PC-9 (cell line): ENCODE measurements at places on chromosomes 5 and 9. TPM values are rescaled to one million over a fixed set of nuclear protein-coding genes. Genes with fewer than 3 reads are reported as not detected.

DNA sequence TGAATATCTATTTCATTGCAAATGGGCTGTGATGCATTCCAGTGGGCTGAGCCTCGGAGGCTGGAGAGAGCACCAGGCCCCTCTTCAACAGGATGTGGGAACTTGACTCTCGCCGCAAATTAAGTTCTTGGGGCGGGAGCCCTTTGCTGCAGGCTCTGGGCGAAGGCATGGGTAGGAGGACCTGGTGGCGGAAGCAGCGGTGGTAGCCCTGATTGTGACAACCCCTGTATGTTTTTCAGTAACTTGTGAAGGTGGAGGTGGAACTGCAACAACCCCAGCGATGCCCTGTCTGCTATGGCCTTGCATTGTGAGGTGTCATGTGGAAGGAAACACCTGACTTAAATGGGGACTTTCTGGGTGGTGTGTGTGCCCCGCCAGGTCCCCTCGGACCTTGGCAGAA lies 9.4 kb downstream of the FYB1 start:
- no peak overlapping the region for H3K27ac ChIP-seq
- no peaks in the 10 kb centered on the region for H3K36me3 ChIP-seq
- no peak overlapping the region for H3K4me3 ChIP-seq
- DNase-seq, result no peak

DNA sequence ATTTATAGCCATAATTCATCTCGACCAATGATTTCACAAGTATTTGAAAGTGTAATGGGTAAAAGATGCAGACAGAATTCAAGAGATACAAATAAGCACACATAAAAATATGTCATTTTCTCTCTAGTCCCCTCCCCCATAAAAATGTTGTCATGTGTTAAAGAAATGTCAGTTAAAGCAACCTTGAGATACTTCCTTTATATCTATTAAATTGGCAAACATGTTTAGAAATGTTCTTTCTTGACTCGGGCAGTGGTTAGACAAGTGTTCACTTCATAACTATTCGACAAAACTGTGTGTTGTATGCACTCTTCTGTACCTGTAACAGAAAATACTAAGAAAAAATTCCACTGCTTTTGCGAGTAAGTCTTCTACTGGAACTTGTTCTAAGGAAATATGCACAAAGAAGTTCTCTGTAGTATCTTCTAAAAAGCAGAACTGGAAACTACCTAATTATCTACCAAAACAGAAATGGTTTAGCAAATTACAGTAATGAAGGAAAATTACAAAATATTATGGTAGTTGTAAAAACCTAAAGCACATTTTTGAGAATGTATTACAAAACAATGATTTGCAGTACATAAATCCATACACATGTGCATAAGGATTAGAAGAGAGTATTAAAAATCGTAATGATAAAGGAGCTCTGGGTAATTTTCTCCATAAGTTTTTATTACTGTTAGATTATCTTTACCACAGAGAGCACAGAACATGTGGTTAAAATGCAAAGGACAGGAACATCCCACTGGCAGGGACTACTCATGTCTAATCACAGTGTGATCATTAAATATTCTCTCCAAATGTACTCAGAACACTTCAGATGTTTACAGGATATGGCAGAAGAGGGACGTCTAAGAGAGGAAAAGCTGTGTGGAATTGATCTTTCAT lies 35.9 kb downstream of the FBXW2 start:
- no peaks in the 10 kb centered on the region for H3K4me1 ChIP-seq
- no peak for DNase-seq
- H3K27me3 ChIP-seq, result no peaks in the 10 kb centered on the region
- H3K36me3 ChIP-seq, result 0 out of 2 replicates have a peak, but pooled peaks cover 5% of the 10 kb centered on the region

GRCh38 chr5:59767681-59768151 lies 125.8 kb downstream of the PDE4D start:
- H3K36me3 ChIP-seq, result no peaks in the 10 kb centered on the region
- H3K4me1 ChIP-seq, result peaks cover 54% of the 10 kb centered on the region
- H3K27me3 ChIP-seq, result no peaks in the 10 kb centered on the region

- H3K27me3 ChIP-seq, result no peaks in the 10 kb centered on the region
- no peak overlapping the region for H3K27ac ChIP-seq
- no peak for DNase-seq
- H3K4me1 ChIP-seq, result no peaks in the 10 kb centered on the region
- no peaks in the 10 kb centered on the region for H3K36me3 ChIP-seq
These were observed 41.9 kb downstream of the VCAN start for GRCh38 chr5:83513491-83513890.

GRCh38 chr9:279674-280073 lies 65.0 kb downstream of the DOCK8 start:
- no peaks in the 10 kb centered on the region for H3K4me1 ChIP-seq
- no peak for DNase-seq
- no peak overlapping the region for H3K27ac ChIP-seq

DNA sequence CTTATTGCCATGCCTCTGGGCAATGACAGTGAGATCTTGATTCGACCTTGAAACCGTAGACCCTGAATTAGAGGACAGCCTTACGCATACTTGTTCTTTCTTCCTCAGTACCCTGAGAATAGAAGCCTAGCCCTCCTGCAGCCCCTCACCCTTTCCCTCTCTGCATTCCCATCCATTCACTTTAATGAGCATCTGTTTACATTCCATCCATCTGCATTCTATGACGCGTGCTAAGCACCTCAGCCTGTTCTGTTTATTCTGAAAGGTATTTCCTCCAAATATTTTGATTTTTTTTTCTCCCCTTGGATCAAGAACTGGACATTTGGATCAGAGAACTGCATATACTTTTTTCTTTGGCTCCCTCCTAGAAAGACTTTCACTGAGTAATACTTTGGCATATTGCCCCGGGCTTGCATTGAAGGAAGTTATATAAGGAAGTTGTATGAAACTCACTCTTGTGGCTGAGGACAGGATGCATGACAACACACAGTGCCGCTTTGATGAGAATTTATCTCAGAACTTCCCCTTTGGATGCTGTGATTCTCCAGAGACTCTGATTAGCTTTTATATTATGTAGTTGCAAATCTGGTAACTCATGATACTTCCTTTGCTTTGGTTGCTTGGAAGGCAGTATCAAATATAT lies 15.7 kb downstream of the TMEM8B start:
- peak; percentile 83 for DNase-seq
- H3K4me3 ChIP-seq, result no peak overlapping the region
- no peaks in the 10 kb centered on the region for H3K36me3 ChIP-seq
- no peaks in the 10 kb centered on the region for H3K27me3 ChIP-seq
- H3K4me1 ChIP-seq, result peaks cover 18% of the 10 kb centered on the region

DNA sequence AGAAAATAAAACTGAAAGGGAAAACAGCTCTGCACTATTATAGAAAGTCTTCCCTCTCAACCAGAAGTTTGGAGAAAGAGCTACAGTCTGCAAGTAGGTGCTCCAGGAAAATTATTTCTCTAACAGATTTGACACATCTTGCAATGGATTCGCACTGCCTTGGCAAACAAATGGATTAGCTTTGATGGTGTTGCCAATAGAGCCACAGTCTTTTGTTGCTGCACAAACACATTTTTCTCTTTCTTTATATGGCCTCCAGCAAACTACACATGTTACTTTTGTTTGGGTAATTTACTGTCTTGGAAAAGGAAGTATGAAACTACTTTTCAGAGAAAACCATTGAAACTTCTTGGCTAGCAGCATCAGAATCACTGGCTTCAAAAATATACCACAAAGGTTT lies 523.1 kb downstream of the EFNA5 start:
- no peaks in the 10 kb centered on the region for H3K36me3 ChIP-seq
- H3K4me3 ChIP-seq, result no peak overlapping the region
- no peaks in the 10 kb centered on the region for H3K27me3 ChIP-seq

- no peak overlapping the region for H3K27ac ChIP-seq
- no peaks in the 10 kb centered on the region for H3K36me3 ChIP-seq
- no peak for DNase-seq
- H3K4me1 ChIP-seq, result peaks cover 26% of the 10 kb centered on the region
These were observed 289.5 kb upstream of the IL12B start for GRCh38 chr5:159619826-159620225.

DNA sequence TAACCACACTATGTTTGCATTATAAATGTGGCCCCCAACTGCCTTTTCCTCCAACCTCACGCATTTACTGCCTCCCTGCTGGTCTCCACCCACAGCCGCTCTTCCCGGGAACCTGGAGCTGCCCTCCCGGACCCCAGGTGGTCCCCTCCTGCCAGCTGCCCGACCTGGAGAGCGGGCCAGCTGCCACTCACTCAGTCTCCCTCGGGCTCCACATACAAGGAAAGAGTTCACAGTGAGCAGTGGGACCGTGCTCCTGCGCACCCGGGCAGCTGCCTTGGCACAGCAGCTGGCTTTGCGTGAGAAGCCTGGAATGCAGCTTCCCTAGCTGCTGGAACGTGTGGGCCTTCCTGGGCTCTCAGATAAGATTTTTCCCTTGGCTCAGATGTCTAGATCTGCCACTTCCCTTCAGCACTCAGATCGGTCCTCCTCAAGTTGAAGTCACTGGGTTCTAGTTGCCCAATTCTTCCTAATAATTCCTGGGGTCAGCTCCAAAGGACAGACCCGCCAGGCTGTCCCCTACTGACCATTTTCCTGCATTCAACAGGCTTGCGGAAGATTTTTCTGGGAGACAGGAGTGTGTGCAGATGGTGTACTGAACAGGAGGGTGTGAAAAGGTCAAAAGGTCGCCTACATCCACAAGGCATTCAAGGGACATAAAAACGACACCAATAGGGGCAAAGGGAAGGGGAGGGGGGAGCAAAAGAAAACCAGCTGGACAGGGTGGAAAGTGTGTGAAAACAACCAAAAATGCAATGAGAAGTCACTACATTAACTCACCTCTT lies 69.1 kb downstream of the MYO10 start:
- H3K4me3 ChIP-seq, result no peak overlapping the region
- peaks cover 28% of the 10 kb centered on the region for H3K4me1 ChIP-seq
- 0 out of 2 replicates have a peak, but pooled peaks cover 3% of the 10 kb centered on the region for H3K36me3 ChIP-seq

GRCh38 chr5:130994496-130995253 lies 170.4 kb downstream of the HINT1 start:
- no peaks in the 10 kb centered on the region for H3K4me1 ChIP-seq
- H3K4me3 ChIP-seq, result no peak overlapping the region
- H3K36me3 ChIP-seq, result no peaks in the 10 kb centered on the region
- H3K27me3 ChIP-seq, result no peaks in the 10 kb centered on the region

- no peaks in the 10 kb centered on the region for H3K27me3 ChIP-seq
- no peak for DNase-seq
These were observed 3.1 kb upstream of the FAM120AOS start for GRCh38 chr9:93456504-93456903.

DNA sequence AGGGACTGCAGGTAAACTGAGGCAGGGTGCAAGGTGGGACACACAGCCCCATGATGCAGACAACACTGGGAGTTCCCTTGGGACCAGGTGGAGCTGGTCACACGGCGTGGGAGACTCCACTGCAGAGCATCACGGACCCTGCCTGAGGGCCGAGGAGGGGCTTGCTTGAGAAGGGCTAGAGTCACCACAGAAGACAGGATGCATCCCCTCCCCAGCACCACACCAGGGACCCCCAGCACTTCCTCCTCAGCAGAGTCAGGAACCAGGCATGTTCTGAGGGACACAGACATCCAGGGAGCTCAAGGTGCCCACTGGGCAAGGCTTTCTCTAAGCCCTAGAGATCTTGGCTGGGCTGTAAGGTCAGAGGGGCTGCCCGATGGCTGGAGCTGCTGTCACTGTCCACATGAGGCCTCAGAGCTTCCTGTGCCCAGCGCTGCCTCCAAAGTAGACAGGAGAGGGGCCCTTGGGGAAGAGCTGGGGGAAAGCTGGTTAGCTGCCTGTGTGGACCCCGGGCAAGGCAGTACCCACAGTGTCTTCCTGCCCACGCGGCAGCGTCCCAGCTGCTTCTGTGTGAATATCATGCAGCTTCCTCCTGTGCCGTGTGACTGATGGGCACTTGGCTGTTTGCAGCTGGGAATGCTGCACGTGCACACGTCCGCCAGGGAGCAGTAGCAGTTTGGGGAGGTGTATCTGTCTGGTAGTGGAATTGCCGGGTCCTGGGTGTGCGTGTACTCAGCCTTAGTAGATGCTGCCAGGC lies 176.6 kb downstream of the CACNA1B start:
- peaks cover 93% of the 10 kb centered on the region for H3K27me3 ChIP-seq
- H3K27ac ChIP-seq, result no peak overlapping the region
- H3K4me3 ChIP-seq, result no peak overlapping the region
- no peaks in the 10 kb centered on the region for H3K4me1 ChIP-seq
- no peaks in the 10 kb centered on the region for H3K36me3 ChIP-seq

DNA sequence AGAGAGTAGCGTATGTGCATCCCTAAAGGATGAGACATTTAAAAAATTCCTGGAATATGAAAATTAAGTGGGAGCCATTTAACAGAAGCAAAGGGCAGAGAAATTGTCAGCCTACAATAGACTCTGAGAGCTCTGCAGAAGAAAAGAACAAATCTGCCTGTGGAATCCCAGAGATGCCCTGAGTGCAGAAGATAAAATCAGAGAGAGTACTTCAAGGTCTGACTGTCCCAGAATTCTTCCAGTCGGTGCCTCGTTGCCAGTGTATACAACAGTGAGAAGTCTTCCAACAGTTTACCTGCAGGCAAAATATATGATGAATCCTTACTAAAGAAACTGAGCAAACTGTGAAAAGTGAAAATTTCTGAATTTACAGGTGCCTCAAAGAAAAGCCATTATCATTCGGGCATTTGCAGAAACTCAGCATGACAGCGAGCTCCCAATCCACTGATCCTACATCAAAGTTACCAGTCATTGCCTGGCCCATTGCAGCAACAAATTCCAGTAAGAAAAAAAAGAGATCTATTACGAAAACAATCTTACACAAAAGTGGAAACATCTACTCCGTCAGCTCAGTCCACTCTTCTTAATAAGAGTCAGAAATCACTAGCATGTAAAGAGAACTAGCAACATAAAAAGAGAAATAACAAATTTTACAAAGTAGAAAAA lies 92.8 kb upstream of the VCAN start:
- H3K4me3 ChIP-seq, result no peak overlapping the region
- no peak for DNase-seq
- H3K4me1 ChIP-seq, result no peaks in the 10 kb centered on the region
- H3K27me3 ChIP-seq, result no peaks in the 10 kb centered on the region
- H3K27ac ChIP-seq, result no peak overlapping the region

- no peaks in the 10 kb centered on the region for H3K4me1 ChIP-seq
- H3K4me3 ChIP-seq, result no peak overlapping the region
- H3K36me3 ChIP-seq, result no peaks in the 10 kb centered on the region
- H3K27me3 ChIP-seq, result no peaks in the 10 kb centered on the region
These were observed 61.4 kb downstream of the SMIM23 start for GRCh38 chr5:171847026-171847425.

DNA sequence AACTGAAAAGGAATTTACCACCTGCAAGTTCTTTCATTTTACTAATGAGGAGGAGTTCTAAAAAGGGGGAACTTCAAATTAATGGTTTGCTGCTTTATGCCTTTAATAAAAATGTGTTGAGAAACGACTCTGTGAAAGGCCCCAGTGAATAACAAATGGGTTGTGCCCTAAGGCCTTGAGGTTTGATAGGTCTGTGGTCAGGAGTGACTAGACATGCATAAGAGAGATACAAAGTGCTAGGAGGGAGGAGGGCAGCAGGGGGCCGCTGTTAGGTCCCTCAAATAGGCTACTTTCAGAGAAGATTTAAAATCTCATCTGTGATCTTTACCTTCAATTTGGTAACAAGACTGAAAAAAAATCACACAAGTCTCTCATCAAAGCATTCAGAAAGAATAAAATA lies 58.3 kb downstream of the FAM81B start:
- H3K4me1 ChIP-seq, result peaks cover 28% of the 10 kb centered on the region
- DNase-seq, result no peak
- no peaks in the 10 kb centered on the region for H3K36me3 ChIP-seq
- no peaks in the 10 kb centered on the region for H3K27me3 ChIP-seq

LCNL1 gene
- 0.41 and 0.43 TPM in 2 replicates for total RNA-seq

ELAVL2 gene
- total RNA-seq, result not detected in 2 replicates

RMRP gene
- total RNA-seq, result 13,432 and 13,506 TPM in 2 replicates

CCL21 gene
- not detected in 2 replicates for total RNA-seq

RANBP3L gene
- total RNA-seq, result not detected in 2 replicates

CNTNAP3 gene
- 4.6 TPM in 2 replicates for total RNA-seq

HOMER1 gene
- 9.0 and 12.5 TPM in 2 replicates for total RNA-seq
